ENCODE measurements at places on chromosomes 6 and 20.

DNA sequence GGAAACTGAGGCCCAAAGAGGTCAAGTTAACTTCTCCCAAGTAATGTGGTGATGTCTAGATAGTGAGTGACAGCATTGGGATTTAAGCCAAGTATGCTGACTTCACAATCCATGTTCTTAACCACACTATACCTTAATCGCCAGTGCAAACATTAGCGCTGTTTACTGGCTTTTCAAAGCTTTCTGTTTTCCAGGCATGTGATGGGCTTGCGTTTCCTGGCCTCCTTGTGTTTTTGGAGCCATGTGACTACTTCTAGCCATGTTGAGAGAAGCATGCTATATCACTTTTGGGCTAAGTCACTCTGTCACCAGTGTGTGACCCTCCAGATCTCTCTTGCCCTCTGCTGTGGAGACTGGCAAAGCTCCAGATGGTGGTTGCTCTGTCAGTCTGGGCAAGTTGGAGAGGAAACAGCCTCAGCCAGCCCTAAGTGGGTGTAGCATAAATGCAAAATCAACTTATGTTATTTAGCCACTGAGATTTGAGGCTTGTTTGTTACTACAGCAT, 76.9 kb downstream of the ANKRD6 start:
- no peak for DNase-seq

DNA sequence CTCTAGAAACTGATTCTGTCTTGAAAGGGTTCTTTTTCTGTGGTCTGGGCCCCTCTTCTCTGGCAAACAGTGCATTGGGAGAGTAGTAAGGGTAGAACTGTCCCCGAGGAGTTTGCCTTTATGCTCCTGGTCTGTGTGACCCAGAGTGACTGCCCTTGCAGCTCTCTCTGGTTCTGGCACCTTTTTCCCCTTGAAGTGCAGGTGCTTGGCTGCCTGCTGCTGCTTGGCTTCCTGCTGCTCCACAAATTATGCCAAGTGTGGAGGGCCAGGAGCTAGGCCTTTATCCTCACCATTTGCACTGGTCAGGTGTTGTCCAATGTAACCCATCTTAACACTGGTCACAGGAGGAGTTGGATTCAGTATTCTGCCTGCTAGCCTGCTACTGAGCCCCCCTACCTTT, 11.2 kb downstream of the KIZ start:
- DNase-seq, result no peak

GRCh38 chr20:15625981-15626380, 947.3 kb downstream of the KIF16B start:
- no peak for DNase-seq

GRCh38 chr6:1422290-1422689, 32.9 kb downstream of the FOXF2 start:
- no peak for DNase-seq

DNA sequence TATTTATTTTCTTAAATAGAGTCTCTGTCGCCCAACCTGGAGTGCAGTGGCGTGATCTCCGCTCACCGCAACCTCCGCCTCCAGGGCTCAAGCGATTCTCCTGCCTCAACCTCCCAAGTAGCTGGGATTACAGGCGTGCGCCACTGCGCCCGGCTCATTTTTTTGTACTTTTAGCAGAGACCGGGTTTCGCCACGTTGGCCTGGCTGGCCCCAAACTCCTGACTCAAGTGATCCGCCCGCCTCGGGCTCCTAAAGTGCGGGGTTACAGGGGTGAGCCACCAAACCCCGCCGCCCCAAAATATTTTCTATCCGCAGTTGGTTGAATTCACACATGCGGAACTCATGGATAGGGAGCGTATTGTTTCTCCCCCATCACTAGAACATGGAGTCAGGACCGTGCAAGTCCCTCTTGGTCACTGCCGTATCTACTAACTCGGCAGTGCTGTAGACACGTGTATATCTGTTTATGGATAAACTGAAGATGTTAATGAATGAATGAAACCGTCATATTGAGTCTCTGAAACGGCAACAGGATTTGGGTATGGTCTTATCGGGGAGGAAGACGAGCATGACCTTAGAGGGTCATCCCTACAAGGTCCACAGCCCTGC, 904 bp downstream of the MKKS start:
- DNase-seq, result no peak

DNA sequence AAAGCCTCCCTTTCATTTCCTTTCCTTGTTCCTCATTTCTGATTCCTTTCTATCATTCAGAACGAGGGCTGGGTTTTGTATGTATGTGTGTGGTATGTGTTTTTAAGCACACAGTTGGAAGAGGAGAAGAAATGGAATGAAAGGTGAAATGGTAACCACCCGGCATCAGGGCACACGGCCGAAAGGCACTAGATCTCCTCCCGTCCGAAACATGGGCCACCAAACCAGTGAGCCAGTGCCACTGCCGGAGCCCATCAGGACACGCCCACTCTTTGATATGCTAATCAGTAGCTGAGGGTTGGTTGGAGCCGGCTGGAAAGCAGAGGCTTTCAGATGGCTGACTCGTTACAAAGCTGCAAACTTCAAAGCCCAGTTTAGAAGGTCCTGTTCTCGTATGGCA, 228.6 kb upstream of the JARID2 start:
- DNase-seq, result peak; percentile 37

DNA sequence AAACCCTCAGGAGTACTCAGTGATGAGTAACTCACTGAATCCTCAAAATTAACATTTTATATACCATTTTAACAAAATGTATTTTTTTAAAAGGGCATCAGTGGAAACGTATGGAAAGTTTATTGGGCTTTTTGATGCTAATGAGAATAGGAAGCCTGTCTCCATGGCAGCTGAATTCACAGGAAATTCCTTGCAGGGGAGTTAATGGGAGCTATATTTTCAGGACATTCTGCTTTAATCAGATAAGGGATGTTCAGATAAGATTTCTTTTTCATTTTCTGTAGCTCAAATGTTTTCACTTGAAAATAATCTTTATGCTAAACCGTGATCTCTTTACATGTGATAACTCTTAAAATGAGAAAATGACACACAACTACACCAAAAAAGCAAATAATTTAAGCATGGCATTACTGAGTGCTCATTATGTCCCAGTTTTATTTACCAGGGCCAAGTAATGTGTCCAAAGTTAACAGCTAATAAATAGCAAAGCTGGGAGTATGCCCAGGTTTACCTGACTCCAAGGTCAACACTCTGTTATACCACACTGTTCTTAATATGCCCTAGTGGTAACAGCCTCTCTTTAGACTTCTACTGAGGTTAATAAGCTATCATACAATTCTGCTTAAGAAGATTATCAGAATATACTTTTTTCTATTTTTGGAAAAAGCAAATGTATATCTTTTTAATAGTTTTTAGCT, 348.1 kb downstream of the GRIK2 start:
- DNase-seq, result no peak

- no peak for DNase-seq
These were observed 152.2 kb upstream of the KCNG1 start for GRCh38 chr20:51175156-51175555.

DNA sequence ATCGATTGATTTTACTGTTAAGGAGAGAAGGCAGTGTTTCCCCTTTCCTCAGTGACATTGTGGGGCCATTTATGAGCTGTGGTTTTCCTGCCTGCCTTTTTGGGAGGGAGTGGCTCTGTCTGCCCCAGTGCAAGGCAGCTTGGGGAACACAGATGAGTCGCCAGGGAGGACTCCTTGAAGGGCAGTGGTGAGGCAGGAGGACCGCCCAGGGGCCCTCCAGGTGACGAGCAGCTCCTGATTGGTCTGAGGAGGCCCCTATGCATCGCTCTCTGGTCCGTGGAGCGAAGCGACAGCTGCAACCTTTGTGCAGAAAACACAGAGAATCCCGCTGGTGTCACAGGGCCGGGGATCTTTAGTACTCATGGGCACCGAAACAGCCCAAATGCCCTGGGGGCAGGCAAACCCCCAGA, 100.3 kb downstream of the TMEM242 start:
- DNase-seq, result no peak

- no peak for DNase-seq
These were observed 15.6 kb upstream of the GMPR start for GRCh38 chr6:16222826-16223225.

DNA sequence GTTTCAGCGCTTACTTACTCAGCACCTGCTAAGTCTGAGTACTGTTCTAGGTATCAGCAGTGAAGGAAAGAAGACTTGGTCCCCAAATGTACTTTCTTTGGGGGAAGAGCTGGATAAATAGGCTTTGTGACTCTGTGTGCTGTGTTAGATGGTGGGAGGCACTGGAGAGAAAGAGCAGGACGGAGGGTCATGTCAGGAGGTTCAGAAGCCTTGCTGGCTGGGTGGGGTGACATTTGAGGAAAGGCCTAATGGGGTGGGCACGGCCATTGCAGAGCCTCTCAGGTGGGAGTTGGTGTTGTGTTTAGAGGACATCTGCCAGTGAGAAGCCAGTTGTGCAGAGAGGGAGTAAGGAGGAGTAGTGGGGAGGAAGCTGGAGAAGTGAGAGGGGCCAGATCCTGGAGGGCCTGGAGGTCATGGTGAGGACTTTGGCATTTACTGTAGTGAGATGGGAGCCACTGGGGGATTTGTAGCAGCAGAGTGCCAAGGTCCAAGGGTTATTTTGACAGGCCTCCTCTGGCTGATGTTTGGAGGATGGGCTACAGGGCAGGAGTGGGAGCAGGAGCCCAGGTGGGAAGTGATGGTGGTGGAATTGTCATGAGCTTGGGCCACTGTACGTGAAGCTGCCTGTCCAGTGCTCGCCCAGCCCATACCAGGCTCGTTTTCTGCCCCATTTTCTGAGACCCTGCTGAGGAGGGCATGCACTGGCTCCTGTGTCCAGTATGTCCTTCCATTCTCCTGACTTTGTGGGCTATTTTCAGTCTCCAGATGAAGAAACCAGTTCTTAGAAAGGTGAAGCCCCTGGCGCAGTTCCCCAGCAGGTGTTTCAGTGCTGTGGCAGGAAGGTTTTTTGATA, 886 bp downstream of the SDCBP2 start:
- no peak for DNase-seq

GRCh38 chr6:21078497-21078896, 515.1 kb upstream of the SOX4 start:
- no peak for DNase-seq

DNA sequence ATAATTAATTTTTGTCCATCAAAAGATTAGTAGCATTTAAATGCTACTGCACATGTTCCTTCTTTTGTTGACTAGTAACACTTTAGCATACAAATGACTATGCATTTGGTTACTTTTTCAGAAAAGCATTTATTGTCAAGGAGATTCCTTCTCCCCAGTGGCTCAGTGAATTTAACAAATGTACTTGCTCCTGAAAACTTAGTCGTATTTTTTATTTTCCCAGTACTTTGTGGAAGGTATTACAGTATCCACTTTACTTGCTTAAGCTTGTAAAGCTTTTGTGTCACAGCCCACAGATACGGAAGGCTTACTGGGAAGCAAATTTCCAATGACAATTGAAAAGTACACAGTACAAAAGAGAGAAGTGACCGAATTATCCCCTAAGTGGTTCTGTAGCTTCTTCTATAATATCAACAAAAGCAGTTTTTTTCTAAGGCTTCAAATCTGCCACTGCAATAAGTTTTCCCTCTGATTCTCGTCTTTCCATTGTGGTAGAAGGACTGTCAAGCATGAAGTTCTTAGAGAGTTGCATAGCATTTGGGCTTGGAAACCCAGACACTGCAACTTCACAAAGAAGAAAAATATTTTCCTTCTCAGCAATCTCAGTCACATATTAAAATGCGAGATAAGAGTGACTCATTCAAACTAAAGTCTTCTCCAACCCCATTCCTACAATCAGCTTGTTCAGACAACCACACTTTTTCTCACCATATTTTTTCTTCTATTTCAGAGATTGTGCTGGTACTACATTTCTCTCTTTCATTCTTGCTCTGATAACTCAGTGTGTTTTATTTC, 431.2 kb downstream of the GRIK2 start:
- DNase-seq, result no peak

GRCh38 chr6:151652325-151652724, 155.2 kb upstream of the ESR1 start:
- no peak for DNase-seq

DNA sequence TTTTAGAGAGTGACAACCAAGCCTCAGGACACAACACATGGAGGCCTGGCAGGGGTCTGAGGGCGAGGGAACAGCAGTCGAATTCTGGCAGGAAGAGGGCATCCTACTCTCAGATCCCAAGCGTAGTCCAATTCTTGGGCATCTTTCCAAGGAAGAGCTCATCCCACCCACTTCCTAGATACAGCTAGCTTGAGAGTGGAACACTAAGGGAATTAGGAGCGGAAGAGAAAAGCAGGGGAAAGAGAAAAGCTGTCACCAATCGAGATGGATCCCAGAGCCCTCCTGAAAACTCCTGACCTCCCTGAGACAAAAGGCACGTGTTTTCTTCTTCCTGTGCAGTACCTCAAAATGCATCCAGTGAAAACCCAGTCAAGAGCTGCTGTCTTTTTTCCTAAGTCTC, 67.1 kb downstream of the GFOD1 start:
- no peak for DNase-seq

DNA sequence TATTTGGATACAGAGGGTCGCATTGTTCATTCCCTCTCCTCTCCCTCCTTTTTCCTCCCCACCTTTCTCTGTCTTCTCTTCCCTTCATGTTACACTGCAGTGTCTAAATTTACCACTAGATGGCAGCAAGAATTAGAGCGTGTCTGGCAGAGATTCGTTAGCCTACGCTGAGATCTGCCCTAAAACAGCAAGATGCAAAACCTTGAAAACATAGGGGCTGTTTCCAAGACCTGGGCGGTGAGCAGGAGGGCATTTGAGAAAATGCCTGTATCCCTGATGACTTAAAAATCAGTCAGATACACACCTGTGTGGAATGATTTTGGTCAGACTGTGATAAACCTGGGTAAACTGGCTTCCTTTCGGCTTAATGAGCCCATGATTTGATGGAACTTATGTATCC, 101.5 kb upstream of the ISM1 start:
- peak; percentile 39 for DNase-seq

GRCh38 chr6:144778773-144779492, 493.8 kb downstream of the UTRN start:
- no peak for DNase-seq

GRCh38 chr6:53526000-53526399, 18.9 kb downstream of the GCLC start:
- no peak for DNase-seq

- no peak for DNase-seq
These were observed 44.5 kb downstream of the NCOA7 start for GRCh38 chr6:125835221-125835744.

- no peak for DNase-seq
These were observed 283.2 kb downstream of the GMDS start for GRCh38 chr6:1962201-1962600.

Measured in activated CD4-positive, alpha-beta T cell treated with anti-CD3 and anti-CD28 coated beads for 48 hours (primary cell).